Muscle of back (tissue), 13 donors: ENCODE measurements at places on chromosomes 5 and 9. TPM values are rescaled to one million over a fixed set of nuclear protein-coding genes. Genes with fewer than 3 reads are reported as not detected.

SHROOM1 gene
- 1.8 TPM for polyA plus RNA-seq

GDA gene
- 0.48 TPM for polyA plus RNA-seq

TAF11L5 gene
- polyA plus RNA-seq = not detected

- DNase-seq = no peak
Observed at GRCh38 chr5:160703547-160704189, 148.3 kb downstream of the ATP10B start.

- no peak for DNase-seq
Observed at GRCh38 chr5:35317586-35317985, 87.3 kb upstream of the PRLR start.

DNA sequence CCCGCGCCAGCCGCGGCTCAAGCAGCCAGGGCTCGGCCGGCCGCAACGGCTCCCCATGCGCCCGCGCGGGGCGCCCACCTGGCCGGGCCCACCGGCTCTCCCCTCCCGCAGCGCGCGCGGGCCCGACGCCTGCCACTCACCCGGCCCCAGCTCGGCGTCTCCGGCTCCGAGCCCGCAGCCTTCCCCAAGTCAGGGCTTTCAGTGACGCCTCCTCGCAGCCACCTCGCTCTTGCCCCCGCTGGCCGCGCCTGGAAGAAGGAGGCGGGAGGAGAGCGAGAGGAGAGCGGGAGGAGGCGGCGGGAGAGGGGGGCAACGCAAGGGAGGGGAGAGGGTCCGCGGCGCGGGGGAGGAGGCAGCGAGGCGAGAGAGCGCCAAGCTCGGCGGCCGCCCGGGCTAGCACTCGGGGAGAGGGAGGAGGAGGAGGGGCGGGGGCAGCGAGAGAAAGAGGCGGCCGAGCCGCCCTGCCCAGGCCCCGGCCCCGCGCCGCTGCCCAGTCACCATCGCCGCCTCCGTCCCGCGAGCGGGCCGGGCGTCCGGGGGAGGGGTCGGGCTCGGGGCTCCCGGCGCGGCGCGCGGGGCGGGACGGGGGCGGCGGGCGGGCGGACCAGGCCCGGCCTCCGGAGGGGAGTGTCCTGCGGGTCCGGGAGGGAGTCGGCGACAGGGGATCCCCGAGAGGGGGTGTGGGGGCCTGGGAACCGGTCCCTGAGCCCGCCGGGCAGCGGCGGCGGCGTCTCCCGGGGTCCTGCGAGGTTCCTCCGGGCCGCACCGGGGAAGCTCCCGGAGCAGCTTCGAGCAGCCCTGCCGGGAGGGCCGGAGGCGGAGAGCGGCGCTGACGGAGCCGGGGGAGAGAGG, at the start of gene LHFPL2:
Gene LHFPL2 (minus strand): TSS at position 414 of the 852 bp plus-strand sequence. CDS start 138,559 bp downstream, outside the sequence.
- peak; percentile 89 for DNase-seq

DNA sequence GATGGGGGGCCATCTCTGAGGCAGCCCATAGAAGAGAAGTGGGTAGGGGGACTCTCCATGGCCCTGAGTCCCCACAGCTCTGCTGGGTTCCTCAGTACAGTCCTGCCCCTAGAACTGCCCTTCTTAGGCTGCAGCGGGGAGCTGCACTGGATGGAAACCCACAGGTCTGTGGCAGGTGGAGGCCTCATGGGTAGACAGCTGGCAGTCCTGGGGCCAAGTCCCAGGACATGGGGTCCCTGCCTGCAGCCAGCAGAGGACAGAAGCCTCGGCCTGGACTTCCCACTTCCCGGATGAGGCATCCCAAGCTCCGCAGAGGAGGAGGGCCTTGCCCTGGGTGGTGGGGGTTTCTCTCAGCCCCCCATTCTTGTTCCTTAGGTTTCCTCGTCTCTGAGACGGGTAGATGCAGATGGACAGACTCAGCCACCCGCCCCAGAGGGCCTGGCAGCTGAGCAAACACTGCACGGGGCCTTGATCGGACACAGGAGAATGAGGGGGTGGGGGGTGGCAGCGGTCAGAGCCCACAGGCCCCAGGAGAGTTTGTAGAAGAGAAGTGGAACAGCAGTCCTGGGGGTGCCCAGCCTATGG, 153.8 kb downstream of the C9orf50 start:
- no peak for DNase-seq

GRCh38 chr9:98610711-98611110, 98.0 kb downstream of the GABBR2 start:
- DNase-seq = no peak

OBP2B gene
- polyA plus RNA-seq = not detected

DNA sequence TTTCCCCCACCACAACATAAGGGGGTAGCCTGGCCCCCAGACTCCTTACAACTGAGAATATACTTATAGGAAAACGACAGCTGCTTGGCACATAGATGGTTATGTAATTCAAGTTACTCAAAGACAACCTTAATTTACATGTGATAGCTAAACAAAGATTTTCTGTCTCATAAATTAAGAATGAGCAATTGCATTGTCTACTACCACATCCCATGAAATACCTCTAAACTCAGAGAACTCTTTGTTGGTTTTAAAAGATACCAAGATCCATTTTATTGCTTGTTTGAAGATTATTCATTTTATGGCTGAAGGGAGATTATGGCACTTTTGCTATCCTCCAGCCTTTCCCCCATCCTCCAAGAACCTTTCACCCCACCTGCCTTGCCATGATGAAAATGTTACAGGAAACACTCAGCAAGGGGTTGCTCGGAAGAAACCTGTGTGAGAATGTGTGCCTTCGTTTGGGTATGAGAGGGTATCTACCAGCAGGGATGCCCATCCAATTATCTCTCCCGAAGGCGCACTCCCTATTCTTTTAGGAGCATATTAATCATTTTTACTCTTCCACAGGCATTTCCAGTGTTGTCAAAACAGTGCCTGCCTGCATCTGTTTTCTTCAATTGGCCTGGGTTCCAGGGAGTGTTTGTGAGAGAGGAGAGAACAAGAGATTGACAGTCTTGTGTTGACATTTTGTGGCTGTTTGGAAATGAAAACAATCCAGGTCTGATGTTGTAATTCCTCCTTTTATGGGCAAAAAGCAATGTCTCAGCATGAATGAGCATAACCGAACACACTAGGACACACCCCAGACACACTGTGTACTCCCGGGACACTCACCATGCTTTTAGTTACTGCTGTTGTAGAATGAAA, 208.0 kb upstream of the ANKRD55 start:
- DNase-seq = no peak

DNA sequence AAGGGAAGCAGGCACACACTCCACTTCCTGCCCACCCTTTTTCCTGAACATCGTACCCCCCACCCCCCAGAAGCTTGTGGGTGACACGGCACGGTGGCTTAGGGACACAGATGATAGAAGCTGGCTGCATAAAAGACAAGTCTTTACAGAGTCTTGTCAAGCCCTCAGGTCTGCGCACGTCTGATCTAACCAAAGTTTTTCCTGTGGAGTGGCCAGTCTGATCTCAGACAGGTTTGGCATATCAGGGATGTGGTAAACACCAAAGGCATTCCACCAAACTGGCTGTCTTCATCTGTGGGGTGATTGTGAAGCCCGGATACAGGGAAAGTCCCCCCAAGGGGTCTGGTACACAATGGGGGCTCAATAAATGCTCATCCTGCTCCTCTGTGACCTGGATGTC, 50.0 kb downstream of the CRB2 start:
- DNase-seq = no peak

ZBED3 gene
- polyA plus RNA-seq = 10.4 TPM

GRCh38 chr5:24773261-24773660, 128.5 kb upstream of the CDH10 start:
- DNase-seq = no peak

DNA sequence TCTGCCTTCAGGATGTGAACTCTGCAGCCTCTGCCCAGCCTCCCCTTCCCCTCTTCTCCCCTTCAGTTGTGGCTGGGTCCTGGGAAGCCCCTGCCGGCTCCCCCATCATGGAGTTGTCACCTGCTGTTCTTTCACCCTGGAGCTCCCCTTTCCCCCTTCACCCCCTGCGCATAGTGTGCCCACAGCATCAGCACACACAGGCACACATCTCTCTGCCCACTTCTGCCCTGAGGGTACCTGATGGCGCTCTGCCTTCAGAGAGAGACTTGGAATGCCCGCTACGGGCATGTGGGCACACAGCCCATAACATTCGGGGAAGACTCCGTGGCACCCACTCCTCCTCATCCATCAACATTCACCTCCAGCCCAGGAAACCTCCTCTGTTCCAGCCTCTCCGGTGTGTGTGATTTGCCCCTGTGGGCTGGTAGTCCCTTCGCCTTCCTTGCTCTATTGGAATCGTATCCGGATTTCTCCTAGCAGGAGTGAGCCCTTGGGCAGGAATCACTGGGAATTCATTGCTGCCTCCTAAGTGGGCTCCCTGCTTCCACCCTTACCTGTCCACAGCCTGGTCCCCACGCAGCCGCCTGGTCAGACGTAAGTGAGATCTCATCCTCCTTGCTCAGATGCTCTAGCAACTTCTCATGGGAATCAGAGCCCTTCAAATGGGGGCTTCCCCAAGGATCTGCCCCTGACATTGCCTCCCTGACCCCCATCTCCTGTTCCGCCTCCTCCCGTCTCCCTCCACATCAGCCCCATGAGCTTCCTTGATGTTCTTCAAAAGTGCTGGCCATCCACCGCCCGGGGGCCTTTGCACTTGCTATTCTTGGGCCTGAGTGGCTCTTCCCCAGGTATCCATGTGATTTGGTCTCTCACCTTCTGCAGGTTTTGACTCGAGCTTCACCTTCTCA, 61.5 kb upstream of the CTSL start:
- no peak for DNase-seq

DNA sequence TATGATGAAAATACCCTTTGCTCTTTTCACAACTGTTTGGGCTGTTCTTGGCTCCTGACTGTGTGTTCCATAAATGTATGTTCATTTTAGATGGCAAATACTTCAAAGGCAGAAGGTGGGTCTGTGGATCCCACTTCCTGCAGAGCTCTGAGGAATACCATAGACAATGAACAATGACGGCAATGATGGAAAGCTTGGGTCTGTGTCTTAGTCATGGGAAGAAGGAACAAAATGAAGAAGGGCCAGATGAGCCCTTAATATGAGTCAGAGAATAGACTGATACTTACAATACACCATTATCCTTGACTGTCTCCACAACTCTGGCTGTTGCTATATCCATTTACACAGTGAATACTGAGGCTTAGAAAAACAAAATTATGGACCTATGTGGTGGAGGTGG, 126.0 kb downstream of the SLIT3 start:
- no peak for DNase-seq

- no peak for DNase-seq
Observed at GRCh38 chr5:1013238-1013947, 4.8 kb downstream of the NKD2 start.

HTR1A gene
- not detected for polyA plus RNA-seq

TAF11L4 gene
- polyA plus RNA-seq = not detected

DNA sequence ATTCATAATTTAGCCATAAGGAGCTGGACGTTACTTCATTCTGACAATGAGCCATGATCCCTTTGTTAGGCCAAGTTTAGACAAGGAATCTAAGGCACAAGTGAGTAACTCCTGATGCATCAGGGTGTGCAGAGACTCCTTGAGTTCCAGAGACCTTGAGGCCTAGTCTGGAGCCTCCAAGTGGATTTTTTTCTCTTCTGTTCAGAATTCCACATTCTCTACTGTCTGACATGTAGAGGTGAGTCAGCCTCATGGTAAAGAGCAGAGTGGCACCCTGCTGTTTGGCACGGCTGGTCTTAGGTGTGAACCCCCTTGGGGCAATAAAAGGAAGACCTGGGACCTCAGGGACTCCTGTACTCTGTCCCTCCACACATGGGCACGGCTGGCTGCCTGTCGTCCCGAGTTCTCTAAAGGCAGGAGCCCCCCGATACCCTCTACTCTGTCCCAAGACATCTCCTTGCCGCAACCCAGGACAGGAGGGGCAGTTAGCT, 22.0 kb upstream of the TGFBI start:
- peak; percentile 73 for DNase-seq

PTGS1 gene
- polyA plus RNA-seq = 5.7 TPM

CARD6 gene
- polyA plus RNA-seq = 1.6 TPM

ECSCR gene
- 40.7 TPM for polyA plus RNA-seq

SUSD3 gene
- 2.3 TPM for polyA plus RNA-seq

DRD1 gene
- polyA plus RNA-seq = not detected

DNA sequence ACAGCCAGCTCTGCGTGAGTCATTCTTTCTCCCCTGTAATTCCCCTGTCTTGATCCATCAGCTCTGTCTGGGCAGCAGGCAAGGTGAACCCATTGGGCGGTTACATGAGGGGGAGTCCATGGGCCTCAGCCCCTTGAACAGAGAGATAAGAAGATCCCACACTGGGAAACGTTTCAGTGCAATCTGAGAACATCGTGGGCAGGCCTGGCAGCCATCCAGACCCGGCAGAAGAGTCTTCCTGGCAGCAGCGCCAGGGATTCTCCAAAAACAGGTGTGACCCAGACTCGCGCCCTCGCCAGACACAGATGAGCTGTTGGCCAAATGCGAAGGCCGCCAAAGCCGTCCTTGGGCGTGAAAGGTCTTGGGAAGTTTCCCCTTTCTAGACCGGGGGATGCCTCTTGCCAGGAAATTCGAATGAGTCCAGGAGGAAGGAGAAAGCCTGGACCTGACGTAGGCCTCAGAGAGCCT, 6.4 kb upstream of the SLC12A7 start:
- DNase-seq = peak; percentile 80

DNA sequence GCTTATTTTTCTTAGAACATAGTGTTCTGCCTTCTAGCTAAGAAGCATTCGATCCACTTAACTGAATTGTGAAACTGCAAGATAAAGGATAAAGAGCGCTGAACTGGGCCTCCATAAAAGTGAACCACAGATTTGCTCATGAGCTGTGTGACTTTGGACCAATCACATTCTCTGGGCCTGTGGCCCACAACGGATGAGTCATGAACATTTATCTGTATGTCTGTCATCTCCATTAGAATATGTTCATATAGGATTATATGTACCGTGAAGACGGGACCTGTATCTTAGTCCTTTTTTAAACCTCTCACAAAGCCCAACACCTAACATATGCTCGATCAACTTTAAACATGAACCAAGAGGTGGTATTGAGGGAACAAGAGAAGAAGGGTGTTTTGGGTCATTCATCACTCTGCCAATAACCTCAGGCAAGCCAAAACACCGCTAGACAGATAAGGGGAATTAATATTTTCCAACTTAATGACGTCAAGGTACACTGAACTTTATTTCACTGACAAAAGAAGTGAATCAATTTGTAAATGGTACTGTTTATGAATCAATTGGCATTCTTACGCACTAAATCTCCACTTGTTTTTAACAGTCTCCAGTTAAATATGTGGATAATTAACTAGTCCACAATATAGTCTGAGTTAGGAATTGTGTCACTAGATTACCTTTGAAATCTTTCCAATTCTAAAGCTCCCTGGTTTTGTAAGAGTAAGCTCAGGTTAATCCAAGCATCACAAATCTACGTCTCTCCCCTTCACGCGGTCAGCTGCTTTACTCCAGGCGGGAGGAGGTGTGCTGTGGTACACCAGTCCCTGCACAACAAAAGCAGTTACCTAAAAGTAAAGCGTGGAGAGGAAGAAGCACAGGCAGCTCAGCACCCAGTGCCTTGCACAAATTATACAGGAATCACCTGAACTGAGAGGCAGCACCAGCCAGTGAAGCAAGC, 1.6 kb downstream of the TMEM245 start:
- DNase-seq = no peak

GRCh38 chr9:124776954-124777648, at the start of gene OLFML2A:
TSS of gene OLFML2A (plus strand) at chr9:124777133. CDS start at chr9:124777271, 138 bp downstream.
- DNase-seq = no peak

PCSK5 gene
- 22.1 TPM for polyA plus RNA-seq
